ENCODE measurements at places on chromosomes 4 and X. TPM values are rescaled to one million over a fixed set of nuclear protein-coding genes. Genes with fewer than 3 reads are reported as not detected.

Gene TEX13D
- not detected for total RNA-seq

- DNase-seq, result no peak
Observed at GRCh38 chr4:12120968-12121367, 692.3 kb upstream of the HS3ST1 start.

- DNase-seq, result no peak
Observed at GRCh38 chrX:111881715-111882114, 5.7 kb downstream of the TRPC5OS start.

Gene DCAF12L2
- total RNA-seq, result 1.1 TPM

DNA sequence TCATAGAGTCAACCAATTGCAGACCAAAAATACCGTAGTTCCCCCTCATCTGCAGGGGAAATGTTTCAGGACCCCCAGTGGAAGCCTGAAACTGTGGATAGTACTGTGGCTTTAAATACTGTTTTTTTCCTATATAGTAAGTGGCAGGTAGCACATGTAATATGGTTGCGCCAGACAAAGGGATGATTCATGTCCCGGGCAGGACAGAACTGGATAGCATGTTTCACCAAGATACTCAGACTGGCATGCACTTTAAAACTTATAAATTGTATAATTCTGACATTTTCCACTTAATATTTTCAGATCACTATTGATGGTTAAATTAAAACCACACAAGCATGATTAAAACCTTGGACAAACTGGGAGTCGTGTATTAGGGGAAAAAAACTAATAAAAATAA is 276.3 kb upstream of the AGA start:
- no peak for DNase-seq

Gene ZMYM3
- total RNA-seq, result 16.0 TPM

Gene NRK
- 4.8 TPM for total RNA-seq

Gene BLTP1
- total RNA-seq, result 58.7 TPM

DNA sequence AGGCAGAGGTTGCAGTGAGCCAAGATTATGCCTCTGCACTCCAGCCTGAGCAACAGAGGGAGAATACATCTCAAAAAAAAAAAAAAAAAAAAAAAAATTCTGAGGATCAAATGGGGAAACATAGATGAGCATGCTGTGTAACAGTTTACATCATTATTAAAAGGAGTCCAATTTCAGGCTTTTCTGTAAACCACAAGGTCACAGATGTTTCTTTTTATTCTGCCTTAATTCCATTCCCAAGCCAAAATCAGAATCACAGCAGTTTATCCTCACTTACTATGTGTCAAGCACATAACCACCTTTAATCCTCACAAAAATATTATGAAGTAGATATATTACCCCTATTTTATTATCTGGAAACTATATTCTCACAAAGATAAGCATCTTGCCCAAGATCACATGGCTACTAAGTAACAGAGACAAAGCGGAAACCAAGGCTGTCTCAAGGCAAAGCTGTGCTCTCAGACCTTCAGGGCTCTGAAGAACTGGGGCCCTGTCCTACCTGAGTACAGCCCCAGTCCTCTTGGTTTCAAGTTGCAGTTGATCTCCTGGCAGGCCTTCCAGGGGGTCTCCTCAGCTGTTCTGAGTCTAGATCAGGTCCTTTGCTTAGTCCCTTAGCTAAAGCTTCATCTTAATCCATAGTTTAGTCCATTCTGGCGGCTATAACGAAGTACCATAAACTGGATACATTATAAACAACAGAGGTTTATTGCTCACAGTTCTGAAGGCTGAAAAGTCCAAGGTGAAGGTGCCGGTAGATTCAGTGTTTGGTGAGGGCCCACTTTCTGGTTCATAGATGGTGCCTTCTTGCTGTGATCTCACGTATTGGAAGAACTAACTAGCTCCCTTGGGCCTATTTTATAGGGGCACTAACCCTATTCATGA is 141.3 kb downstream of the PALLD start:
- no peak for DNase-seq

Gene MAGEA4
- total RNA-seq, result not detected

GRCh38 chr4:18858229-18858922 is 836.8 kb upstream of the LCORL start:
- no peak for DNase-seq

DNA sequence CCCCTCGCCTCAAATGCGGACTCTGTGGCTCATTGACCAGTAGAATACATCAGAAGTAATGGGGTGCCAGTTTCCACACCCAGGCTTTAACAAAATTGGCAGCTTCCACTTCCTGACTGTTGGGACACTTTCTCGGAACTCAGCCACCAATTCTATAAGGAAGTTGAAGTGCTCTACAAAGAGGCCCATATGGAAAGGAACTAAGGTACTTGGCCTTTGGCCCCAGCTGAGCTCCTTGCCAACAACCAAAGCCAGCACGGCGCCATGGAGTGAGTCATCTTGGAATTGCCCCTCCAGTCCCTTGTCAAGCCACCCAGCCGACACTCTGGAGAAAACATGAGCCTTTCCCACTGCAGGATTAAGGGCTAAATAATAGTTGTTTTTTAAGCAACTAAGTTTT is 262.2 kb upstream of the INTU start:
- DNase-seq, result no peak

- no peak for DNase-seq
Observed at GRCh38 chrX:16155581-16156096, 11.6 kb upstream of the MAGEB17 start.

DNA sequence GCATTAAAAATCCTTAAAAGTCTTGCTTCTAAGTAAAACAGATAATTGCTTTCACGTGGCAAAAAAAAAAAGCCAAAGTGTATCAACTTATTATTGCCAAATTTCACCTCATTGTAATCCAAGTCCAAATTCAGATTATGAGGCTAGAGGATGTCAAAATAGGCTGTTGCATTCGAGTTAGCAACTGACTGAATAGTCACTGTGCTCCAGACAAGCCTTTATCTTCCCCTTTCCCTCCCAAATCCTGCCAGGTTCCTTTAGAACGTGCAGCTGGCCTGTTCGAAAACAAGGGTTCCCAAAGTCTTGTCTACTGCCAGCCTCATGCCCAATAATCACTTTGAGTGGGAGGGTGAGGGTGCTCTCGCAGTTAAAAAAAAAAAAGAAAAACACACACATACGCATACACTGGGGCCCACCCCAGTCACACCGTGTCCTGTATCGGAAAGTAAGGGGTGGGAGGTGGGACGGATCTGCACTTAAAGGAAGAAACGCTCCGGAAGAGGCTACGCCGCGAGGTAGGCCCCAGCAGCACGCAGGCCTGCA is 603 bp downstream of the MAD2L1 start:
- DNase-seq, result no peak

DNA sequence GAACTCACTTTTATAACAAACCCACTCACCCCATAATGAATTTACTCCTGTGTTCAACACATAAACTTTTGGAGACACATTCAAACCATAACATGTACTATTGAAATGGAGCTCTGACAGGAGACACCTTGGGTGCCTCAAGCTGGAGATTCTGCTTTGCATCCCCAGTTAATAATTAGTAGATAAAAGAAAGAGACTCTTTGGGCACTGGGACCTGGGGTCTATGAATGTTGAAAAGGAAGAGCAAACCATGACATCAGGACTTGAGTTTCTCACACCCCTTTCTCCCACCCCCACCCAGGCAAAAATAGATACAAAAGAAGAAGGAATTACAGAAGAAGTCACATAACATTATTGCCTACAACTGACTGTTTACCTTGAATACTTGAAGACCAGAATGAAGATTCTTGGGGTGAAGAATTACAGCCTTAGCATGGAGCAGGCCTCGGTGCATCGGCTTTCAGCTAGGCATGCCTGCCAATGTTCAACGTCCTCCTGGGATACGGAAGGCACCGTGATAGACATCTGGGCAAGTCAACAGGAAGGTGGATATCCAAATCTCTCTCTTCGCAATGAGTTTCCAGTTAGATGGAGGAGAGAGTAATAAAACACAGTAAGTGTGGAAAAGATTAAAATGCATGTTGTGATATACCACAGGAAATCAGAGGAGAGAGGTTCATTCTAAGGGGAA is 316.0 kb downstream of the TRIML1 start:
- DNase-seq, result no peak

Gene SPANXB1
- total RNA-seq, result not detected

Gene FAM149A
- total RNA-seq, result 16.5 TPM

Measured in posterior vena cava (tissue), 2 donors.